ENCODE measurements at places on chromosomes 2 and 18. TPM values are rescaled to one million over a fixed set of nuclear protein-coding genes. Genes with fewer than 3 reads are reported as not detected.

DNA sequence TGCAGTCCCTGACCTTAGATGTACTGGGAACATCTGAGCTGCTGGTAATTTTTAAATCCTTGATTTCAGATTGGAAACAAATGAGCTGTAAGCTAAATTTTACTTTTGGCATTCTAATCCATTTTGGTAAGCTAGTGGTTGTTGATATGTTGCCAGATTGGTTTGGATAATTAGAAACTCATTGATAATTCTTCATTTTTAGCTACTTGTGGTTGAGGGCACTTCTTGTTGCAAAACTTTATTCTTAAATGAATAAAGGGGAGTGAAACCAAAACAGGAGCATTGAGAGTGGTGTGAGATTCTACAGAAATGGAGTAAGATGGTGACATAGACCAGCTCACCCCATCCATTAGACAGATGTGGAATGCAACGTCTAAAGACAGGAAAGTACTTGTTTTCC is 64.5 kb downstream of the ITGB1BP1 start:
- no peak overlapping the region for H3K27ac ChIP-seq
- no peaks in the 10 kb centered on the region for H3K36me3 ChIP-seq
- no peaks in the 10 kb centered on the region for H3K27me3 ChIP-seq

DNA sequence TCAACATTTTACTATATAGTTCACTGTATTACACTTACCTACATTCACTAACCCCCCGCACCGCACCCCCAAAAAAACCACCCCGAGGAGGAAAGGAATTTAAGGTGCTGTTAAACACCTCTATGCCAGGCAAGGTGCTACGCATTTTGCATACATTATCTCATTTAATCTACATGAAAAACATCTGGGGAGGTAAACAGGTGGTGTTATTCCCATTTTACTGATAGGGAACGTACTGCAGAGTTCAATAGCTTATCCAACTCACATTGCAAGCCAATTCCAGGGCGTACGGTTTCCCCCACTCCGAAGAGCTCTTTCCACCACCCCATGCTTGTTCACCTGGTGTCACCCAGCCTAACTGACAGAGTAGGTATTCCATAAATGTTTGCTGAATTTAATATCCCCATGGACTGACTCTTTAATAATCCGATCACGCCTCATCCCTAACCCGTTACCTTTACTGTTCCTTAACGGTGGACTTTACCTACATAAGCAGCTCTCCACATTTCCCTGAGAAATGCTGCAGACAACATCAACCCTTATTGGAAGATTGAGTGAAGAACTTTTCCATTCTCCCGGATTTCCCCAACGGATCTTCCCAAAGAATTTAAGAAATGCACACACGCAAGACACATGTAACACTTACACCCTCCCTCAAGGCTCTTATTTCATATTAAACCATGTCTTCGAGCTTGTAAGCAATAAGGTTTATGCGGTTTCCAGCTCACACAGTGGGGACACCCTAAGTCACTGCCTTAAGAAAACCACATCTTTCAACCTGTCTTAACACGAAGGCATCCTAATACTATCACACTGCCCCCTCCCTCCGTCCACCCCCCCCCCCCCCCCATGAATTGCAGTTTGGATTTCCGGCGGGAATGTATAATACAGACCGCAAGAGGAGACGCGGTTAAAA is 1.2 kb downstream of the RAPH1 start:
- H3K27ac ChIP-seq: no peak overlapping the region
- H3K4me3 ChIP-seq: peak overlapping the region; percentile 81
- H3K27me3 ChIP-seq: no peaks in the 10 kb centered on the region
- DNase-seq: no peak
- H3K36me3 ChIP-seq: no peaks in the 10 kb centered on the region

The STPG4 gene
- 1.4 TPM for total RNA-seq

The SLC5A6 gene
- total RNA-seq: 35.6 TPM

- no peaks in the 10 kb centered on the region for H3K36me3 ChIP-seq
- H3K4me3 ChIP-seq: no peak overlapping the region
- no peak for DNase-seq
- no peaks in the 10 kb centered on the region for H3K4me1 ChIP-seq
- no peak overlapping the region for H3K27ac ChIP-seq
- H3K27me3 ChIP-seq: no peaks in the 10 kb centered on the region
These were observed 84.0 kb downstream of the LYPD6B start for GRCh38 chr2:149122516-149122915.

DNA sequence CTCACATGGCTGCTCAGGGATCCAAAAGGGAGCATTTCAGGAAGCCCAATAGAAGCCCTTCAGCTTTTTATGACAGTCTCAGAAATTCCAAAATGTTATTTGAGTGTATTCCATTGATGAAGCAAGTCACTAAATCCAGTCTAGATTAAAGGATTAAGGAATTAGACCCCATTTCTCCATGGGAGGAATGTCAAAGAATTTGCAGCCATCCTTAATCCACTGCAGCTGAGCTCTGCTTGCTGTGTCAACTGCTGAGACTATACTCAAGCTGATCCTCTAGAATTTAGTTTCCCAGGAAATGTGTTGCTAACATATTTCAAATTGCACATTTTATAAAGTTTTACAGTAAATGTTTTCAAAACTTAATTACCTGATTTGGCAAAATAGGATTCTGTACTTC is 28.4 kb upstream of the C2orf69 start:
- H3K27me3 ChIP-seq: no peaks in the 10 kb centered on the region
- H3K27ac ChIP-seq: no peak overlapping the region
- no peaks in the 10 kb centered on the region for H3K36me3 ChIP-seq
- no peak overlapping the region for H3K4me3 ChIP-seq

DNA sequence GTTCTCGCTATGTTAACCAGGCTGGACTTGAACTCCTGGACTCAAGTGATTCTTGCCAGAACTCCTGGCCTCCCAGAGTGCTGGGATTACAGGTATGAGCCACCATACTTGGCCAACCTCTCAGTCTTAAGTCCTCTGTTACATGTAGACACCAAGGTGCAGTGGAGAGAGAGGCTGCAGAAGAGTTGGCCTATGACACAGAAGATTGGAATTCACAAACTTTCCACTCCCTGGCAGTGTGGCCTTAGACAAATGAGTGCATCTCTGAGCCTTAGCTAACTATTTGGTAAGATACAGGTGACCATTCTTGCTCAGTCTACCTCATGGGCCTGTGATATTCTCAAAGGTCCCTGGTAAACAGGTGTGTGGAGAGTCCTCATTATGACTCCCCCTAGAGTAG is 159.7 kb downstream of the MYCN start:
- no peaks in the 10 kb centered on the region for H3K4me1 ChIP-seq
- no peak for DNase-seq
- no peaks in the 10 kb centered on the region for H3K27me3 ChIP-seq
- no peak overlapping the region for H3K4me3 ChIP-seq
- H3K36me3 ChIP-seq: no peaks in the 10 kb centered on the region
- H3K27ac ChIP-seq: no peak overlapping the region

GRCh38 chr2:28398101-28398834 is 5.6 kb downstream of the FOSL2 start:
- no peak for DNase-seq
- H3K4me3 ChIP-seq: no peak overlapping the region
- no peaks in the 10 kb centered on the region for H3K36me3 ChIP-seq
- H3K27me3 ChIP-seq: no peaks in the 10 kb centered on the region
- peaks cover 46% of the 10 kb centered on the region for H3K4me1 ChIP-seq

The OXER1 gene
- total RNA-seq: 0.60 TPM

The STK11IP gene
- 76.5 TPM for total RNA-seq

GRCh38 chr2:118312969-118313756 is 224.9 kb downstream of the INSIG2 start:
- peaks cover 11% of the 10 kb centered on the region for H3K27me3 ChIP-seq
- no peak for DNase-seq
- no peak overlapping the region for H3K27ac ChIP-seq
- peaks cover 16% of the 10 kb centered on the region for H3K4me1 ChIP-seq
- no peaks in the 10 kb centered on the region for H3K36me3 ChIP-seq

- no peaks in the 10 kb centered on the region for H3K4me1 ChIP-seq
- H3K27me3 ChIP-seq: no peaks in the 10 kb centered on the region
- no peaks in the 10 kb centered on the region for H3K36me3 ChIP-seq
- no peak overlapping the region for H3K27ac ChIP-seq
These were observed 409.2 kb downstream of the CDH7 start for GRCh38 chr18:66160007-66160406.

- H3K4me1 ChIP-seq: no peaks in the 10 kb centered on the region
- H3K27me3 ChIP-seq: no peaks in the 10 kb centered on the region
- DNase-seq: no peak
- H3K36me3 ChIP-seq: no peaks in the 10 kb centered on the region
- H3K4me3 ChIP-seq: no peak overlapping the region
These were observed 296.6 kb downstream of the IKZF2 start for GRCh38 chr2:212854771-212855170.

GRCh38 chr2:40353231-40353630 is 98.7 kb downstream of the SLC8A1 start:
- H3K27ac ChIP-seq: peak overlapping the region; percentile 45
- no peak overlapping the region for H3K4me3 ChIP-seq
- H3K4me1 ChIP-seq: no peaks in the 10 kb centered on the region
- no peaks in the 10 kb centered on the region for H3K36me3 ChIP-seq
- H3K27me3 ChIP-seq: no peaks in the 10 kb centered on the region

- H3K4me1 ChIP-seq: peaks cover 39% of the 10 kb centered on the region
- DNase-seq: no peak
- no peaks in the 10 kb centered on the region for H3K27me3 ChIP-seq
These were observed 694 bp downstream of the UNC50 start for GRCh38 chr2:98608962-98609604.

DNA sequence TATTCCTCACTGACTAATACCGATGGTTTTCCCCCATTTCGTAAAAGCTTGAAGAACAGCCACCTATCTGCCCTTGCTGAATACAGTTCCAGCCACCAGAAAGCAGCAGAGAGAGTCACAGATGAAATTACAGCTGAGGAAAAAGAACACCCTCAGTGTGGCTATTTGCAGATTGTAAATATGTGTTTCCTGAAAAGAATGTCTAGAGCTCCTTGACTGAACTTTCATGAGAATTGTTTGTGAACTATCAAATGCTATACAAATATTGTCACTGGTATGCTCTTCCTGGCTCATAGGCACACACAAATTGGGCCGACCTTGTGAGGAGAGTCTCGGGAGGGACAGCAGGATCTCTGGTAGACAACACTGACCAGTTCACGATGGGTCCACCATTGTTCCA is 58.1 kb upstream of the TTC39C start:
- H3K4me1 ChIP-seq: no peaks in the 10 kb centered on the region
- no peak for DNase-seq
- no peak overlapping the region for H3K4me3 ChIP-seq
- peaks cover 27% of the 10 kb centered on the region for H3K36me3 ChIP-seq
- H3K27ac ChIP-seq: no peak overlapping the region

GRCh38 chr18:9547782-9548181 is 66.6 kb downstream of the PPP4R1 start:
- no peak overlapping the region for H3K27ac ChIP-seq
- peaks cover 91% of the 10 kb centered on the region for H3K36me3 ChIP-seq
- no peak for DNase-seq
- no peak overlapping the region for H3K4me3 ChIP-seq

- no peak for DNase-seq
- H3K36me3 ChIP-seq: no peaks in the 10 kb centered on the region
- H3K27me3 ChIP-seq: no peaks in the 10 kb centered on the region
- no peaks in the 10 kb centered on the region for H3K4me1 ChIP-seq
- no peak overlapping the region for H3K4me3 ChIP-seq
- peak overlapping the region; percentile 92 for H3K27ac ChIP-seq
These were observed 1230.2 kb upstream of the ZEB2 start for GRCh38 chr2:145750144-145750543.

The ANKRD30BL gene
- not detected for total RNA-seq

- DNase-seq: no peak
- no peak overlapping the region for H3K4me3 ChIP-seq
- no peak overlapping the region for H3K27ac ChIP-seq
- H3K27me3 ChIP-seq: no peaks in the 10 kb centered on the region
- H3K4me1 ChIP-seq: no peaks in the 10 kb centered on the region
These were observed 119.5 kb upstream of the LMAN1 start for GRCh38 chr18:59478591-59478990.

DNA sequence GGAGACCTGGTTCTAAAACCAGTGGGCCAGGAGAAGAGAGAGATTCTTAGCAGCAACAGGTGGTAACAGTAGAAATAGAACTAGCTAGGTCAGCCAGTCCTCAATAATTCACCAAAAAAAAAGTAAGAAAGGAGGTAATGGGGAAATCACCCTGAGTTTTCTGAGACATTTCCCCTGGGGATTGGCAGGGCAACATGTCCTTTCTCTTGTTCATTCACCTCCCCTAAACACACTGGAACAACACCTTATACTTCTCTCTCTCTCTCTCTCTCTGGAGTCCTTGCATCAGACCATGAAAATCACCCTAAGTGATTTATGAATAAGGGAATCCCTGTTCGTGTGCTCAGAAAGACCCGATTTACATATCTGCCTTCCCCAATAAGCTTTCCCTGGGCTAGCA is 64.8 kb downstream of the COX7A2L start:
- no peak overlapping the region for H3K4me3 ChIP-seq
- H3K4me1 ChIP-seq: no peaks in the 10 kb centered on the region
- no peaks in the 10 kb centered on the region for H3K36me3 ChIP-seq
- no peaks in the 10 kb centered on the region for H3K27me3 ChIP-seq
- DNase-seq: no peak

GRCh38 chr18:62486290-62486964 is 36.4 kb upstream of the ZCCHC2 start:
- no peaks in the 10 kb centered on the region for H3K27me3 ChIP-seq
- H3K4me3 ChIP-seq: no peak overlapping the region
- no peak for DNase-seq

DNA sequence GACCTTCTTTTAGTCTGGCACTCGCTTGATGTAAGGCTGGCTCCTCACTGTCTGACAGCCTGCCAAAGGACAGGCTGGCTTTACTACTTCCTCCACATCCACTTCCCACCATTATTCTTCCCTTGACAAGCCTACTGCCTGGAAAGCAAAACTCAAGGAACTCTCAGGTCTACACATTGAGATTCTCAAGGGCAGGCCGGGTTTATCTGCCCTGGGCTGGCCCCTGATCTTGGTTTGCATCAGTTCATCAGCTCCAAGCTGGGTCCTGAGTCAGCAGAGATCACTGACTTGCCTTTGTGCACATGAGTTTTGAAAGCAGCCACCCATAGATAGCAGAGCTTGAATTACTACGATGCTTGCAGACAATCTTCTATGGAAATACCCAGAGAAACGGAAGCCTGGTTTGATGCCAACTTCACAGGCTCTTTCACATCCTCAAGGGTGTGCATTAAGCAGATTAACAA is 53.9 kb downstream of the KCTD18 start:
- no peak for DNase-seq
- H3K4me1 ChIP-seq: peaks cover 3% of the 10 kb centered on the region
- H3K4me3 ChIP-seq: no peak overlapping the region
- H3K27ac ChIP-seq: no peak overlapping the region
- no peaks in the 10 kb centered on the region for H3K27me3 ChIP-seq

GRCh38 chr2:42953216-42953615 is 160.8 kb upstream of the HAAO start:
- no peaks in the 10 kb centered on the region for H3K36me3 ChIP-seq
- no peak for DNase-seq
- H3K4me1 ChIP-seq: peaks cover 17% of the 10 kb centered on the region
- no peak overlapping the region for H3K27ac ChIP-seq
- no peaks in the 10 kb centered on the region for H3K27me3 ChIP-seq

- peak within 1 kb of the TSS; percentile 34 for H3K4me3 ChIP-seq
- peaks cover 11% of the 10 kb centered on the region for H3K27me3 ChIP-seq
- H3K27ac ChIP-seq: no peak within 1 kb of the TSS
- DNase-seq: peak; percentile 38
- no peaks in the 10 kb centered on the region for H3K36me3 ChIP-seq
These were observed at the start of gene NMUR1 for GRCh38 chr2:231530099-231531011. TSS of gene NMUR1 (minus strand) at chr2:231530445. CDS start at chr2:231530361, 84 bp downstream.

GRCh38 chr18:26017929-26018328 is 72.5 kb downstream of the SS18 start:
- no peak overlapping the region for H3K4me3 ChIP-seq
- no peaks in the 10 kb centered on the region for H3K4me1 ChIP-seq
- no peak overlapping the region for H3K27ac ChIP-seq
- DNase-seq: no peak
- H3K36me3 ChIP-seq: no peaks in the 10 kb centered on the region

All from tibial nerve (tissue), 4 donors.